ENCODE measurements at places on chromosomes 12 and 14. TPM values are rescaled to one million over a fixed set of nuclear protein-coding genes. Genes with fewer than 3 reads are reported as not detected.

OR11H12 gene
- total RNA-seq = not detected

PAX9 gene
- not detected for total RNA-seq

SLC24A4 gene
- total RNA-seq = 4.7 TPM

ADAM21 gene
- total RNA-seq = 0.18 TPM

SELPLG gene
- total RNA-seq = 1.2 TPM

SLC17A8 gene
- total RNA-seq = 8.8 TPM

RTN1 gene
- total RNA-seq = 527 TPM

SARNP gene
- 52.0 TPM for total RNA-seq

CFAP251 gene
- total RNA-seq = 12.4 TPM

FAM181A gene
- 2.4 TPM for total RNA-seq

SSTR1 gene
- 3.4 TPM for total RNA-seq

TAS2R7 gene
- total RNA-seq = 0.91 TPM

CLEC1B gene
- not detected for total RNA-seq

NDUFB1 gene
- total RNA-seq = 125 TPM

SALL2 gene
- 23.7 TPM for total RNA-seq

CCDC77 gene
- 20.1 TPM for total RNA-seq

HDAC7 gene
- total RNA-seq = 12.1 TPM

PIANP gene
- total RNA-seq = 1.7 TPM

RBP5 gene
- 0.27 TPM for total RNA-seq

CD163 gene
- total RNA-seq = 2.9 TPM

TBX5 gene
- not detected for total RNA-seq

CELA1 gene
- total RNA-seq = not detected

GDF3 gene
- not detected for total RNA-seq

CISTR gene
- not detected for total RNA-seq

AMN gene
- 0.73 TPM for total RNA-seq

KCNK13 gene
- 0.82 TPM for total RNA-seq

C3AR1 gene
- 1.8 TPM for total RNA-seq

REM2 gene
- 4.0 TPM for total RNA-seq

OR6C2 gene
- not detected for total RNA-seq

AGAP2 gene
- total RNA-seq = 22.7 TPM

ASIC1 gene
- total RNA-seq = 20.5 TPM

SLC7A8 gene
- 12.1 TPM for total RNA-seq

APOF gene
- not detected for total RNA-seq

ANKS1B gene
- 331 TPM for total RNA-seq

KIF26A gene
- total RNA-seq = 4.5 TPM

PTPRQ gene
- total RNA-seq = 0.73 TPM

TBK1 gene
- total RNA-seq = 35.7 TPM

AREL1 gene
- total RNA-seq = 55.8 TPM

FAM186B gene
- 0.18 TPM for total RNA-seq

CHST11 gene
- 27.9 TPM for total RNA-seq

TAS2R8 gene
- total RNA-seq = 1.5 TPM

AQP6 gene
- 0.27 TPM for total RNA-seq

KRT78 gene
- total RNA-seq = not detected

KSR2 gene
- 3.6 TPM for total RNA-seq

CTSG gene
- not detected for total RNA-seq

PGF gene
- total RNA-seq = 4.4 TPM

CLEC4D gene
- total RNA-seq = not detected

KCNC2 gene
- 20.2 TPM for total RNA-seq

SLC6A15 gene
- total RNA-seq = 63.4 TPM

INHBE gene
- not detected for total RNA-seq

GARIN6 gene
- total RNA-seq = not detected

PTPN6 gene
- 2.9 TPM for total RNA-seq

CMKLR1 gene
- 1.6 TPM for total RNA-seq

RERGL gene
- total RNA-seq = 0.91 TPM

NRIP2 gene
- 1.7 TPM for total RNA-seq

CBX5 gene
- total RNA-seq = 149 TPM

Measured in cerebellum (tissue), 4 donors.